ENCODE measurements at places on chromosomes 3 and 15.

DNA sequence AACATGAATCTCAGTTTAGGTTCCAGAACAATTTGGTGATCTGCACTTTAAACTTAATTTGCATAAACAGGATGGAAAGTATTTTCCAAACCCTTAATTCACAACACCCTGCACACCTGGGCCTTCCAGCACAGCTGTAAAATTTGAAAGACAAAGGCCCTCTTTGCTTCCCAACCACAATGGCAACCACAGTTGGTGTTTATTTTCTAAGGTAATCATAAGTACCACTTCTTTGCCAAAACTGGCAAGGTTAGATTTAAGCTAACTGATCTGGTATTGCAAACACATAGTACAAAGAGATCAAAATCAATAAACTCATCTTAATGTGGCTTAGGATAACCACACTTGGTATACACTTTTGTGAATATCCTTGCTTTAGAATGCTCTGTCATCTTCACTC, 4.1 kb downstream of the LRIG1 start:
- no peak for DNase-seq

- no peak for DNase-seq
Observed at GRCh38 chr15:101489599-101490407, at the start of gene PCSK6. Gene PCSK6 (minus strand): TSS chr15:101489707. CDS start chr15:101489670, 37 bp downstream.

- no peak for DNase-seq
Observed at GRCh38 chr3:107604057-107604822, 81.5 kb downstream of the BBX start.

DNA sequence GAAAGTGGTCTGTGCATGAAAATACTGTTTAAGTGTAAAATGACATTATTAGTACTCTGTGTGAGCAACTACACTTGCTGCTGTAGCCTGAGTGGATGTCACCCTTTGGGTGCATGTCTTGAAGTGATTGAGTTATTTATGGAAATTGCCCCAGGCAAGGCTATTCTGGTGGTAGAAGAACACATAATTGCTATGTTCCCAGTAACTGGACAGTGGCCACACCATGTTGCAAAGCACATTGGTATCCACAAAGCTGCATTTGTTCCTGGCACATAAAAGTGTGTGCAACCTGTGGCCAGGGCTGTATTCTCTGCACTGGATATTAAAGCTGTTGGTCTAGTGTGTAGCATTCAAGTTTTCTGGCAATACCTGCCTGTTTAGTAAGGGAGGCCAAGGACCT, 23.8 kb downstream of the MTMR14 start:
- no peak for DNase-seq

- DNase-seq = no peak
Observed at GRCh38 chr3:14719006-14719405, 44.1 kb downstream of the C3orf20 start.

- DNase-seq = peak; percentile 18
Observed at GRCh38 chr15:99430881-99431401, 134.8 kb upstream of the MEF2A start.

DNA sequence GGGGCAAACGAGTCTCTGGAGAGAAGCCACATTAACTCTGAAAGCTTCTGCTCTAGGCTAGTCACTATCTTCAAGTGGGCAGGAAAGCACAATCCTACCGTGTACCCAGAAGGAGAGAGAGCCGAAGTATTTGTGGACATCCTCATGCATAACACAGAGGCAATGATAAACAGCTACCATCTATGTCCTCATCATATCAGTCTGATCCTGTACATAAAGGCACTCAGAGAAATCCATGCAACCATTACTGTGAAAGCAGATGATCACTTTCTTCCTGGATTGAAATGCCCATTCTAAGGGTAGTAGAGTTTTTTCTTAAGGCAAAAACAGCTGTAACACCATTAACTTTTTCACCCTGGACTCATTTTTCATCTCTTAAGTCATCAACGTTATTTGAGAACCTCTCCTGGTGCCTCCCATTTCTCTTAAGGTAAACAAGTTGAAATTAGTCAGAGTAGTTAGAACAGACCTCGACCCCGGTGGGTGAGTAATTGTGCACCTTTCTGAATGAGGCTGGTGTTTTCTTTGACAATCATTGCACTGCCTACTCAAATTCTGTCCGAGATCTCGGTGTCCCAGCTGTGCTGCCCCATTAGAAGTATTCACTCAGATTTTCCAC, 327.4 kb downstream of the SHQ1 start:
- no peak for DNase-seq

- no peak for DNase-seq
Observed at GRCh38 chr3:4633078-4634004, 140.2 kb downstream of the ITPR1 start.

- DNase-seq = no peak
Observed at GRCh38 chr3:150079029-150079739, 108.5 kb upstream of the PFN2 start.

DNA sequence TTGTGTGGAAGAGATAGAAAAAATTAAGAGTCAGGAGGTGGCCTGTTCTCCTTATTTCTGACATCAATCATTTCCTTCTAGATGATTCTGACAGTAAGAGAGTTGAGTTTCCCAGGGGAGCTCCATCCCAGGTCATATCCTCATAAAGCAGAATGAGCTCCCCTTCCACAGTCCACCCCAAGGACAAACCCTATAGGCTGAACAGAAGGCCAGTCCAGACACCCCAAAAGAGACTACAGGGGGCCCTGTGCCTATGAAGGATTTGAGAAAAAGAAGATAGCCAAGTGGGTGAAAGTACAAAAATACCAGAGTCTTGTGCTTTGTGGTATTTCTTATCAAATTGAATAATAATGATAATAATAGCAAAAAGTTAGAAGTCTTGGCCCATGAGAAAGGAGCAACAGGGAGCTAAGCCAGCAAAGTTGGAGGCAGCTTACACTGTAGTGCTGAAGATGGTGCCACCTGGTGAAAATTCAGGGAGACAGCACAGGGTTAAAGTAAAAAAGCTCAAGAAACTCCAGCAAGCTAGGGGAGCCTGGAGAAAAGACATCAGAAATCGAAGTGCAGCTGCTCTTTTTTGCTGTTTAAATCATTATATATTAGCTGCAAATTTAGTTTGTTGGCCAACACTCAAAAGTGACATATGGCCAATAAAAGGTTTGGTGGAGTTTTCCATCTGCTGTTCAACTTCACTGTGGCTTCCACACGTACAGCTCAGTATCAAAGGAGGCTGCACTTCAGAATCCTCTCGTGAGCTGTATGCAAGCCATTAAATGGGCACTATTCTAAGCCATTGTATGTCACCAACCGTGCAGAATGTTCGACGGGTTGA, 35.8 kb upstream of the SLC24A5 start:
- DNase-seq = no peak
